Stimulated activated CD8-positive, alpha-beta memory T cell treated with anti-CD3 and anti-CD28 coated beads, Interleukin-7, amount 100 ng/mL, for 1 hour (primary cell): ENCODE measurements at places on chromosomes 11 and 22.

DNA sequence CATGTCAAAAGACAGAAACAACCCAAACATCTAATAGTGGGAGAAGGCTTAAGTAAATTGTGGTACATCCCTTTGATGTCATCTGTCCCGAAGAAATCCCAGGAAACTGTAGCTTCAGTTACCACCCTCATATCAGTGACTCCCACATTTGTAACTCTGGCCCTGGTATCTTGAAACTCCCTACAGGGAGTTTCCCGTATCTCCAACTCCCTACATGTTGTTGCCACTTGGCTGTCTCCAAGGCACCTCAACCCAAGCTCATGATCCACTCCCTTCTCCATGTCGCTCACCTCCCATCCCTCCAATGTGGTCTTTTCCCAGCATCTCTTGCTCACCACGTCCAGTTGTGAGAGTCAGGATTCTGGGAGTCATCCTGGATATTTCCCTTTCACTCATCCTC is 68.1 kb downstream of the CACNG2 start:
- no peak for DNase-seq

- no peak for DNase-seq
Observed at GRCh38 chr22:27258616-27259172, 542.9 kb downstream of the MN1 start.

DNA sequence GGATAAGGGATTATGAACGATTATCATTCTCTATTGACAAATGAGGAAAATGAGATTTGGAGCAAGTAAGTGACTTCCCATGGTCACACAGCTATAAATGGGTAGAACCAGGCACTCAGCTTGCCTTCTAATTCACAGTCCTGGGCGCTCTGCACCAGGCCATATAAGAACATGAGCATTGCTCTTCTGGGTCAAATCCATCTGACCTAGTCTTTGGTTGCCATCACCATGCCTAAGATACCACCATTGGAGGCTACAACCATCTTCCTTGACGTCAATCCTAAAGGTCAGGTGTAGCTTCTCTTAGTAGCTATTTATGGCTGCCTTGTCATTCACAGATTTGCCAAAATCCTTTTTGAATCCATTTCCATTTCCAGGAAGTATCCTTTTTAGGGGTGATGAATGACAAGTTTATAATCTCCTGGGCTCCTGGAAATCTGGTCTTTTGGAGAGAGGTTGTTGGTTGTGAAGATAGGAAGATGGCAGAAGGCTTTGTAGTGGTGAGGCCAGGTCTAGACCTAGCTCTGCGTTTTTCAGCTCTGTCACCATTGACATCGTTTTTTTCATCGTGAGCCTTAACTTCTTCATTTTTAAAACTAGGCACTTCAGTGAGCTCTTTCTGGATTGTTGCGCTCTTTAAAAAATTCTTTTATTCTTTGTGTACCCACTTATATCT is 11.1 kb downstream of the ZBTB16 start:
- no peak for DNase-seq

- no peak for DNase-seq
Observed at GRCh38 chr22:19837915-19838314, 16.8 kb downstream of the GNB1L start.

DNA sequence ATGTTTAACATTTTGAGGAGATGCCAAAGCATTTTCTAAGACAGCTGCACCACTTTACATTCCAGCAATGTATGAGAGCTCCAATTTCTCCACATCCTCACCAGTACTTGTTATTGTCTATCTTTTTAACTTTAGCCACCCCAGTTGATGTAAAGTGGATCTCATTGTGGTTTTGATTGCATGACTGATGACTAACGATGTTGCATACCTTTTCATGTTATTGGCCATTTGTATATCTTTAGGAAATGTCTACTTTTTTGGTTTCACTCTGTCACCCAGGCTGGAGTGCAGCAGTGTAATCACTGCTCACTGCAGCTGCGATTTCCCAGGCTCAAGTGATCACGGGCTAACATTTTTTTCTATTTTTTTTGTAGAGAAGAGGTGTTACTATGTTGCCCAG is 8.9 kb downstream of the TTC28 start:
- DNase-seq: no peak

DNA sequence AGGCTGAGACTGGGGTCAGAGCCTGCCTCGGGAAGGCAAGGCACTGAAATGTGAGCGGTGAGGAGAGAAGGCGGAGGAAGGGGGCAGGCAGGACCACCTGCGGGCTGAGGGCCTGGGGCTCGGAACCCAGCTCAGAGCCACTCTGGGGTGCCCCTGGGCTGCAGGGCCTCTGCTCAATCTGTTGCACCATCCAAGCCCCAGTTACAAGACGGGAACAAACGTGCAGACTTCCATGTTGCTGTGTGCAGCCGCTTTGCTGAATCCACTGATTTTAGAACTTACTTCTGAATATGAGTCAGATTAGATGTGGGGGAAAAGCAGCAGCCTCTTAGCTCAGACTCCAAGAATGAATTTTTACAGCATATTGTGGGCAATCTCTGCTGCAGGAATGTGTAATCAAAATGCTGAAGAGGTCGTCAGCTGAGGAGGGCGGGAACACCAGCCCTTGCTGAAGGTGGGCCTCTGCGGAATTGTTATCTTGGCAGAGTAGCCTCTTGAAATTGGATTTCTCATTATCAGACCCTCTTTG is 21.6 kb downstream of the PARVG start:
- no peak for DNase-seq

- DNase-seq: no peak
Observed at GRCh38 chr11:79173615-79174014, 267.2 kb downstream of the TENM4 start.

- DNase-seq: no peak
Observed at GRCh38 chr11:47139878-47140277, 36.8 kb downstream of the ARFGAP2 start.

DNA sequence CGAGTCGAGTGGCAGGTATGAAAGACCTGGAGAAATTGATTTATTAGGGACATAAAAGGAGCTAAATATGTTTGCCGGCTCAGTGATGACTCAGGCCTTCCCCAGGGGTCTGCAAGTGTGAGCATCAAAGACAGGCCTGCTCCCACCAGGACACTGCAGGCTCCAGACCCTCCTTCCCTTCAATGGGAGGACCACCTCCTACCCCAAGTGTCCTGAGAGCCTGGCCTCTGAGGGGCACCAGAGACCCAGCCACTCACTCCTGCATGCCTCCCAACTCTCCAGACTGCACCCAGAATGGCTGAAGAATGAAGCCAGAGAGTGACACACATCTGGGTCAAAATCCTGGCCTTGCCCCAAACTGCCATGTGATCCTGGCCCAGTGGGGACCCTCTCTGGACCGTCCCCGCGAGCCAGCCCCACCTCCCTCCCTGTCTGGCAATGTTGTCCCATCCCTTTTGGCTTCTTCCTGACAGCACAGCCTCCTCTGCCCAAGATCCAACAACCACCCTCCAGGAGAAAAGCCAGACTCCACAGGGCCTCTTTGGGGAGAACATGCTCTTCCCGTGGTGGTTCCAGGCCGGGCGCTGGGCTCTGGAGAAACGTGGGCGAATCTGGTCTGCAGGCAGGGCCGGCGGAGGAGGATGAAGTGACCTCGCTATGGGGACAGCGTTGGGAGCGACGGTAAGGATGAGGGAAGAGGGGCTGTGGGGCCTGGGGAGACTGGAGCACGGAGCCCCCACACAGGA is 36.2 kb downstream of the CYTH4 start:
- DNase-seq: no peak

GRCh38 chr11:112662554-112662953 is 298.7 kb upstream of the NCAM1 start:
- DNase-seq: no peak

DNA sequence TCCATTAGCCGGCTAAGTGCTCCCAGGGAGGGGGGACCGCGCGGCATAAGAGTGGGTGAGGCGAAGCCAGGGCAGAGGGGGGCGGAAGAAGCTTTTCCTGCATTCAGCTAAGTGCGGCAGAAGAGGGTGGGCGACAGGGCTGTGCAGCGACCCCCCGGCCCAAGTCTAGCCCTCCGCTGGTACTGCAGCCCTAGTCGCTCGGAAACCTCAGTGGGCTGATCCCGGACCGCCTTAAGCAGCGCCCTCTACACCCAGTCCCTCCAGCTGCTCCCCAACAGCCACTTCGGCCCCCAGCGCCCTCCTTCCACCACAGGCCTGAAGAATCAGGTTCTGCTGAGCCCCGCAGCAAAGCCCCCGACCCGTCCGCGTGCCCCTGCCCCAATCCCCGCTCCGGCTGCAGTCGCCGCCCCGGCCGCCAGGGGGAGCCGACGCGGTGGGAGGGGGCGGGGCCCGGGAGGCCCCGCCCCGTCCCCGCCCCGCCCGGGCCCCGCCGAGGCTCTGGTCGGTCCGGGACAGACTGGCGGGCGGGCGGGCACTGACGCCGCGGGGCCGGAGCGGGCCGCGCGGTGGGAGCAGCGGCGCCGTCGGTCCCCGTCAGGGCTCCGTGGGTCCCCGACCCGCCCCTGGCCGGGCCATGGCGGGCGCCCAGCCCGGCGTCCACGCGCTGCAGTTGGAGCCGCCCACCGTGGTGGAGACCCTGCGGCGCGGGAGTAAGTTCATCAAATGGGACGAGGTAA is at the start of gene PLCB3:
PLCB3 (plus strand) TSS at position 515 of the 737 bp plus-strand sequence; CDS start at position 635, 120 bp downstream.
- no peak for DNase-seq

DNA sequence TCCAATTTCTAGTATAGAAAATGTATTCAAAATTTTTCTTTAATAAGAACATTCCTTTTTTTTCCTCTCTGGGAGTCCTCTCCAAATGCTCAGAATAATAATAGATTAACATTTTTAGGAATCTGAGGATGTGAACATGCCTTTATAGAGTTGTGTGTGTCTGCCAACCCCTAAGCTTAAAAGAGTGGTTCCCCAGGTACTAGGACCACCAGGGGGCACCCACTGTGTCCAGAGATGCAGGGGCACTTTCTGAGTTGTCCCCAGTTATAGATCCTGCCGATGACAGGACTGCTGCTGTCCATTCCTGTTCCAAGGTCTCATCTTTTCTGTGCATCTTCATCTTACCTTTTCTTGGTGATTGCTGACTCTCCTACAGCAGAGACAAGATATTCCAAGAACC is 27.0 kb upstream of the MICAL2 start:
- no peak for DNase-seq

DNA sequence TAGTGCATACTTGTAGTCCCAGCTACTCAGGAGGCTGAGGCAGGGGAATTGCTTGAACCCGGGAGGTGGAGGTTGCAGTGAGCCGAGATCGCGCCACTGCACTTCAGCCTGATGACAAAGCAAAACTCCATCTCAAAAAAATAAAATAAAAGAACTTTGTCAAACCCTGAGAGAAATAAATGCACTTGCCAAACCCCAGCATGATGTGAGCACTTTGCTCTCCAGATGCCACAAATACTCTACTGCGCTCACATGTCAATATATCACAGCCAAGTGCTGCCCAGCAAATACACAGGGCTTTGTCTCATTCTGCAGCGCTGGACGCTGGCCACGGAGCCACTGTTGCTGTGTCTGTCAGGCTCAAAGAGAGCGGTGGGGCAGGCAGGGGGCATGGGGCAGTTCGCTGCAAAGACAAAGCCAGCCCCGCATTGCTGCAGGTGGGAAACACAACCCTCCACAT is 45.1 kb downstream of the AHNAK start:
- DNase-seq: no peak

- DNase-seq: no peak
Observed at GRCh38 chr11:70019576-70020011, 58.5 kb upstream of the ANO1 start.

DNA sequence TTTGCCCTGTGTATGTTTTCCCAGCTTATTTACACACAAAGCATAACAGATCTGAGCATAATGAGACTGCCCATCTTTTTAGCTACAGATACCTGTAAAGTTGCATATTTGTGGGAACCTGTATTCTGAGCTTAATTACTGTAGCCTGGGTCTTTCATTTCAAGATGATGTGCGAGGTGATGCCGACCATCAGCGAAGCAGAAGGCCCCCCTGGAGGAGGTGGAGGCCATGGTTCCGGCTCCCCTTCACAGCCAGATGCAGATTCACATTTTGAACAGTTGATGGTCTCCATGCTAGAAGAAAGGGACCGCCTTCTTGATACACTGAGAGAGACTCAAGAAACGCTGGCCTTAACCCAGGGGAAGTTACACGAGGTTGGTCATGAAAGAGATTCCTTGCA is 1.5 kb downstream of the PPFIA1 start:
- DNase-seq: no peak

DNA sequence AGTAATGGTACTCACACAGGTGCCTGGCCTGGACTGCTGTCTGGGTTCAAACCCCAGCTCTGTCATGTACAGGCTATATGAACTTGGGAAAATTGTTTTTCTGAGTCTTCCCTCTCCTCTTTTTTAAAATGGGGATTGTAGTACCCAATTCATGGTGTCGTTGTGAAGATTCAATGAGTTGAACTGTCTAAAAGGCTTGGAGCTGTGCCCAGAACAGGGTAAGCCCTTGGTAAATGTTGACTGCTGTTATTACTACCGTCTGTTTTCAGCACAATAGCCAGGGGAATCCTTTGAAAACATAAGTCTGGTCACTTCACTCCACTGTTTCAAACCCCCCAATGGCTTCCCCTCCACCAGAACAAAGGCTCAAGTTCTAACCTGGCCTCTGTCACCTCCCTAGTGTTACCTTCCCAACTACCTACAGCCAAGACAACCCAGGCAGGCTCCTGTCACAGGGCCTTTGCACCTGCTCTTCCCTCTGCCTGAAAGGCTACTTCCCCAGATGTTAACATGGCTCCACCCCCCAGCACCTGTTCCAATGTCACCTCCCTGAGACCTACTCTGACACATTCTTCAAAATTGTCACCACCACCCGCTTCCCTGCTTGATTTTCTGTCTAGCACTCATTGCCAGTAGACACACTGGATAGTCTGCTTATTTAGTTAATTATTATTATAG is 152.8 kb downstream of the CHST1 start:
- DNase-seq: no peak

DNA sequence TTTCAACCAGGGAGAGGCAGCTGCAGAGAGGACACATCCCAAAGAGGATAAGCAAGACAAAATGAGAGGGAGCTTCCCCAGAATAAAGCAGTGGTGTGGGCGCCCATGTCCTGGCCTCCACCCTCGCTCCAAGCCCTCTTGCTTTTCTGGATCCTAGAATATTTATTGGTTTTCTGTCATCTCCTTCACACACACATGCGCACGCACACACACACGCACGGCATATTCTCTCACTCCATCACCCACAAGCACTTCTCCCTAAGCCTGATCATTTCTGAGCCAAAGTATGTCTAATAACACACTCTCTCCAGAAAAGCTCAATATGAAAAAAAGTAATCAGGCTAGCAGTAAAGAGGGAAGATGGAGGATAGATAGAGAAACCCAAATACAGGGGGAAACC is 7.6 kb downstream of the IGSF9B start:
- no peak for DNase-seq
